ENCODE measurements at places on chromosomes 2 and 18.

DNA sequence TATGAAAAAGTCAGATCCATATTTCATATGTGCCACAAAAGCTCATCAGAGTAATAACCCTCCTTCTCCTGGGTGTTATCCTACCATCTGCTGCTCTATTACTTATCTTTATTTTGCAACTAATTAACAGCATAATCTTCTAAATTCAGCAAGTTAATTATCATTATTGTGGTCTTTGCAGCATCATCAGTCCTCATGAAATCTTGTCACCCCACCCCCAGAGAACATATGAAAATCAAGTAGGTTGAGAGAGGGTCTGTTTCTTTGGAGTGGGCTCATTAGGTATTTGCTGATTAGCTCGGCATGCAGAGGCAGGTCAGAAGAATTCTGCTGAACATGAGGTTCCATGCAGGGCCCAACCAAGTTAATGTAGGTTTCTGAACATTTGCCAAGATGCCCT is 64.8 kb downstream of the ATF2 start:
- no peak for DNase-seq

GRCh38 chr2:182584462-182584861 is 131.6 kb upstream of the DNAJC10 start:
- no peak for DNase-seq

DNA sequence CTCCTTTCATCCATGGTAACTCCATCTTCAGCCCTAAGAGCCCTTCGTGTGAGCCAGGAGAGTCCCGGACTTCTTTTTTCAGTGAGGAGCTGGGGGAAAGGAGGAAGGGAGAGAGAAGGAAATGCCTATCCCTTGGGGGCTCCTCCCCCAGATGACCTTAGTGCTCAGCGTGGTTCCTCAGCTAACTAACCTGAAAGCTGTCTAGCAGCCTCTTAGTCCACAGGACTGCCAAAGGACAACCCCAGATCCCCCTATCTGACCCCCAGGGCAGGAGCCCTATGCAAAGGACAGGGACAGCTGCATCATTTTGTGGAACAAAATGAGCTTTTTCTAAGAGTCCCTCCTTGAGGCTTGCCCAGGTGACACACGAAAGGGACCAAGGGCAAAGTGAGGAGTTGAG is 7.9 kb downstream of the SPR start:
- DNase-seq: no peak

- peak; percentile 29 for DNase-seq
Measured at GRCh38 chr18:39596891-39597290, 2031.3 kb upstream of the CELF4 start.

Data from A172 (cell line).